ENCODE measurements at places on chromosomes 2 and 18.

DNA sequence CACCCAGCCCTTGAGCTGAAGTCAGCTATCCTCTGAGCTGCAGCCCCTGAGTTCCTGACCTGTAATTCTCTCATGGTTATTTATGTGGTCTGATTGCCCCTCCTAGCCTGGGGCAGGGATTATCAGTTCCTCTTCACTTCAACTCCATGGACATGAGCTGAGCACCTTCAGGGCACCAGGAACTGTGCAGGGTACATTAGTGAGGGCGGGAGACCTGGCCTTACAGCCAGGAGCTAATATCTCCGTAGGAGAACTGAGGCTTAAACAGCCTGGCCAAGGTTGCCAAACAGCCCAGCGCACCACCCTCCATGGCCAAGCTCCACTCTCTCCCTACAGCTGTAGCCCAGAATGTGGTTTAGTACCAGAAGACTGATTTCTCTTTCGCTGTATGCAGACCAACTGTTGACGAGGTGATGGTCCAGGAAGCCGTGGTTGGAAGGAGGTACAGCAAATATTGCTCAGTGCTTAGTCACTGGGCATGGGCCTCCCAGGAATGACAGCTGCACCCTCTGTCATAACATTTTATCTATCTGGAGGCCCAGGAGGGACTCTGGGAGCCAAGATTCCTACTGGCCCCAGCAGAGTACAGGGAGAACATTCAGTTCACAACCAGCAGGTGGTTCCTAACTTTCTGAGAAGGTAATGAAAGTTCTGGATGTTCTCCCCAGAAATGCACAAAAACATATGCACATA lies 228.7 kb upstream of the SIX2 start:
- no peak for DNase-seq

- DNase-seq = no peak
These were observed 304.0 kb downstream of the ARHGAP15 start for GRCh38 chr2:143433251-143433650.

DNA sequence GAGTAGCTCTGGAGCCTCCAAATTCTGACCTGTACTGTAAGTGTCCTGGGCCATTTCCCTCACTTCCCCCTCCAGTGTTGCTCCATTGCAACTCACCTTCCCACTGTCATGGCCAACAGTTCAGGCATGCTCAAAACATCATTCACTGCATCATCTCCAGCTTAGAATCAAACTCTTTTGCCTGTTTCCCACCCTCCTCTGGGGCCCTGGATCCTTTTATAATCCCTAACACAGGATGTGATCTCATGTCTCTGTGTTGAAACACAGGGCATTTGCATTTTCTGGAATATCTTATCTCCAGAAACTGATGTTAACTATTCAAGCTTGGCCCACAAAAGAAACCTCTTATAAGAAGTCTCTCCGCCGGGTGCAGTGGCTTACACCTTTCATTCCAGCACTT lies 3.0 kb downstream of the DPP4 start:
- DNase-seq = no peak

DNA sequence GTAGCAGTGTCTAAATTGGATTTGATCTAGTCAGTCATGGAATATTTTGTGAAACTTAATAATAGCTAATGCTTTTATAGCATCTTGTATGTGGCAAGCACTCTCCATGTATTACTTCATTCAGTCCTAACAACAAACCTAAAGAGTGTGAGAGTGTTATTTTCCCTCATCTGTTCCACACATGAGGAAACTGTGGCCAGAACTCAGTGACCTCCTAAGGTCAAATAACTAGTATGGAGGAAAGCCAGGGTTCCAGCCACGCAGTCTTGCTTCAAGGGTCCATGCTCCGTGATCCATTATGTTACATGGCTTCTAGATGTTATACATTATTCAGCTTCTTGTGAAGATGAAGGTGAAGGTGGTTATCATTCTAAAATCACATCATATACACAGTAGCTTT lies 45.5 kb downstream of the TWSG1 start:
- DNase-seq = no peak

- DNase-seq = no peak
These were observed 55.4 kb upstream of the ACVR1 start for GRCh38 chr2:157931542-157931941.

DNA sequence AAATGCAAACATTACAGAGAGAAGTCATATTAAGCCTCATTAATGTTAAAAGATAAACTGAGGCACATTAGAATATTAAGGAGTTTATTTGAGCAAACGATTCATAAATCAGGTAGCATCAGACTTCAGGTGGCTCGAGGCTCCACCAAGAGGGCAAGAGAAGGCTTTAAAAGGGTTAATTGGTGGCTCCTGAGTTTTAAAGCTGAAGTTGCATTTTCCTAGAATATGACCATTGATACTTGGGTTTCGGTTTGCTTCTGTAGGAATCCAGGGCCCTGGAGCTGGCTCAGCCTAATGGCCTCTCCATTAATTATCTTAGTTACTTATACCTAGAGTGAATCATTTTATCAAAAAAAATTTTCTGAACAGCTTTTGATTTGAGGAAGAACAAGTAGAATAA lies 123.7 kb upstream of the NABP1 start:
- DNase-seq = no peak

GRCh38 chr2:235850771-235851551 lies 317.2 kb downstream of the GBX2 start:
- no peak for DNase-seq

DNA sequence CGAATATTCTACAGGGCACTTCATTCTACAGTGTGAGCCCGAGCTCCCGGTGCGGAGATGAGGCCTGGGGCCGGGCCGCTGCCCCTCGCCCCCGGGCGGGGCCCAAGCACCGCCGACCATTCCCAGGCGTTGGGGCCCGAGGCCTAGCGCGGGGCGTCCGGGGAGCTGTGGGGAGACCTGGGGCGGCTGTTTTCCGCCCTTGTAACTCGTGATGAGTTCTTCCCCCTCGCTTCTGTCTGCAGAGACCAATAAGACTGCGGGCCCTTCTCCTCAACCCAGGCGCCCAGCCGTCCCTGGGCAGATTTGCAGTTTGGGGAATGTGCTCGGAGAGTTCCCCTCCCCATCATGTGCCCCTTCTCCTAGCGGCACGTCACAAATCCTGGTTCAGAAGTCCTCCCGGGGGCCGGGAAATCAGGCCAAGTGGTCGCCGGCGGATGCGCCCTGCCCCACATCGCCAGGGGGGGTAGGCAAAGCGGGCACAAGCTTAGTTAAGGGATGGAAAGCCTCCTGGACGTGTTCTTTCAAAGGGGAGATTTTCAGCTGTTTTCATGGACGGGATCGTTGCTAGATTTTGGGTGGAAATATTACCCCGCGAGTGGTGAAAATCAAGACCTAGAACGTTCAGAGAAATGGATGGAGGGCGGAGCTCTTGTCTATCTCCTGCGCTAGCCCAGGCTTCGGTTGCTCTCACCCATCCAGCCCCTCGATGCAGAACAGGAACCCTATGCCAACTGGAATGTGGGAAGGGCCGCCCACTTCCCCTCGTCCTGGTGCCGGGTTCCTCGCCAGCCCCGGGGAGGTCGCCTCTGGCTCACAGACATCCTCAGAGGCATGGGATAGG lies 18.8 kb upstream of the HAAO start:
- peak; percentile 78 for DNase-seq

- DNase-seq = no peak
These were observed 43.0 kb downstream of the ADCY3 start for GRCh38 chr2:24877067-24877466.

DNA sequence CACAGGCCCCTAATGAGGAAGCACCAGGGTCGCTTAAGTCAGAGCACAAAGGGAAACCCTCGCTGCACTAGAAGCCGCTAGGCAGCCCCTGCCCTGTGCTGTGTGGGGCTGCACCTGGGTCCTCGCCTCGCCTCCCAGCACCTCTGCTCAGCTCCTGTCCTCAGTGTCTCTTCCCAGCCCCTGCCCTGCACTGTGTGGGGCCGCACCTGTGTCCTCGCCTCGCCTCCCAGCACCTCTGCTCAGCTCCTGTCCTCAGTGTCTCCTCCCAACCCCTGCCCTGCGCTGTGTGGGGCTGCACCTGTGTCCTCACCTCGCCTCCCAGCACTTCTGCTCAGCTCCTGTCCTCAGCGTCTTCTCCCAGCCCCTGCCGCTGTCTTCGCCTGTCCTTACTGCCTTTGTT lies 342.8 kb downstream of the EIPR1 start:
- no peak for DNase-seq

DNA sequence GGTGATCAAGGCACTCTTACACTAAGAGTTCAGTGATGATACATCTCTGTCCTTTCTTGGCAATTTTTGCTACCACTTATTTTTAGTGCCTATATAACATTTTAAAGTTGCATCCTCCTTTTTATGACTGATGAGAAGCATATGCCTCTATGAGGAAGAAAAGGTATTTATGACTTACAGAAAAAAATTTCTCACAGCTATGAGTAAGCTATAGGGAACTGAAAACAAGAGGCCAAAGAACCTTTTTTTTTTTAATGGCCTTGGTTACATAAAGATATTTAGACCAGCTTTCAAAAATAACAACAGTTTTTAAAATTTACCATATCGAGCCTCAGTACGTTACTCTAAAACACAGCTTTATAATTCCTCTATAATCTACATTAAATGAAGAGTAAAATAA lies 21.3 kb downstream of the MBD5 start:
- no peak for DNase-seq

DNA sequence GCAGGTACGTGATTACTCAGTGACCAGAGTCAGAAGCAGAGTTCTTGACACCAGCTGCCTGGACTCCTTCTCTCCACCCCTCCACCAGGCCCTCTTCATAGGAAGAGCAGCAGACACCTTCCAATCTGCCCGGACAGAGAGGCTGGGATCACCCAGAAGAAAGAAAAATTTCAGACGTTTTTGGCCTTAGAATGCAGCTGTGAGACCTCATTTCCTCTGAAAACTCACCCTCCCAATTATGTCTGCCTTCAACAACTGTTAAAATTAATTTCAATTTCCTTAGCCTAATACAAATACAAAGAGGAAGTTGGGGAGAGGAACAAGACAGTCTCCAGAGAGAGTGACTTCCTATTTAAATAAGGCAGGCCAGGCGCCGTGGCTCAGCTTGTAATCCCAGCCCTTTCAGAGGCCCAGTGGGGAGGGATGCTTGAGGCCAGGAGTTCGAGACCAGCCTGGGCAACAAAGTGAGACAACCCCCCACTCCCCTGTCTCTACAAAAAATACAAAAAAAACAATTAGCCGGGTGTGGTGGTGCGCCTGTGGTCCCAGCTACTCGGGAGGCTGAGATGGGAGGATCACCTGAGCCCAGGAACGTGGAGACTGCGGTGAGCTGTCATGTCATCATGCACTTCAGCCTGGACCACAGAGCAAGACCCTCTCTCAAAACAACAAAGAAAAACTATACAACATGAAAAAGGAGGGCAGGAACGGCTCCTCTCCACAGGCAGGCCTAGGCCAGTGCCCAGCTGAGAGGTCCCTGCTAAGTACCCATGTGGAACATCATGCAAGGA lies 1.6 kb downstream of the SLC66A2 start:
- DNase-seq = no peak

- DNase-seq = no peak
These were observed 6.5 kb downstream of the SH3BP4 start for GRCh38 chr2:234958311-234958710.

- DNase-seq = no peak
These were observed 29.3 kb upstream of the HS6ST1 start for GRCh38 chr2:128347701-128348539.

GRCh38 chr18:23515911-23516546 lies 12.7 kb downstream of the RMC1 start:
- DNase-seq = peak; percentile 86

GRCh38 chr18:79819968-79820351 lies 22.2 kb downstream of the KCNG2 start:
- DNase-seq = no peak

DNA sequence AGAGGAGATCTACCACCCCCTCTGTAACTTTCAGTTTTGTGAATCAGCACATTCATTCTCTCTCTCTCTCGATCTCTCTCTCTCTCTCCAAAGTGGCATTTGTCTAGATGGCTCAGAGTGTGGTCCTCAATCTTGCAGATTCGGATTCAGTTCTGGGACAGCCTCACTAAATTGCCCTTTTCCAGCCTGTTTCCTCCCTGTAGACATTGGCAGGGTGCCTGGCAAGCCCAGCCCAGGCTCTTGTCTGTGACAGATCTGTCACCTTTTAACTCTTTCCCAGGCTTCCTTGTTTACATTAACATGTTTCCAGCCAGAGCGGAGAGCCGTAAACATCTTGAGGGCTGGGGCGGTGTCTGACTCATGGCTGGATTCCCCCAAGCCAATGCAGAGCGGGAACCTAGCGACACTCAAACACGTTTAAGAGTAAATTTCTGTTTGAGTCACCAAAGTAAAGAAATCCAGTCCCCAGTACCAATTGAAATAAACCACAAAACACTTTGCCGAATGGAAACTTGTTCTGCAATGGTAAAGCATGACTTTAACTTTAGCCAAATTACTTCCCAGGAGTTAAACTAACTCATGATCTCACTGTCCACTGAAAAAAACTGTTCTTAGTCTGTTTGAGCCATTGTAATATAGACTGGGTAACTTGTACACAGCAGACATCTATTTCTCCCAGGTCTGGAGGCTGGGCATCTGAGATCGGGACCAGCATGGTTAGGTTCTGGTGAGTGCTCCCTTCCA lies 6.6 kb upstream of the CYP27C1 start:
- peak; percentile 85 for DNase-seq

DNA sequence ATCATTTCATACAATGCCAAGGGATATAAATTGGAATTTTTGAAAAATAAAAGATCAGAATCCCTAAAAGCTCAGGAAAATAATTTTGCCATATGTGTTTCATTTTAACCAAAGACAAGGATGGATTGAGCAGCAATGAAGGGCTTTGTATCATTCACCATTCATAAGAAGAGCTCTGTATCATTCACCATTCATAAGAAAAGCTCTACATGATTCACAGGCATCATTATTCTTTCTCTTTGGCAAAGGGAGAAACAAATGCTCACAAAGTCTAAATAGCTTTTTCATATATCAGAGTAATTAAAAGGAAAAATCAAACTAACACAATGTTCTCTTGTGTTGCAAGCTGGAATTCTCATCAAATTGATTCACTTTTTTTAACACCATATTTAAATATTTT lies 169.1 kb upstream of the MC4R start:
- no peak for DNase-seq

DNA sequence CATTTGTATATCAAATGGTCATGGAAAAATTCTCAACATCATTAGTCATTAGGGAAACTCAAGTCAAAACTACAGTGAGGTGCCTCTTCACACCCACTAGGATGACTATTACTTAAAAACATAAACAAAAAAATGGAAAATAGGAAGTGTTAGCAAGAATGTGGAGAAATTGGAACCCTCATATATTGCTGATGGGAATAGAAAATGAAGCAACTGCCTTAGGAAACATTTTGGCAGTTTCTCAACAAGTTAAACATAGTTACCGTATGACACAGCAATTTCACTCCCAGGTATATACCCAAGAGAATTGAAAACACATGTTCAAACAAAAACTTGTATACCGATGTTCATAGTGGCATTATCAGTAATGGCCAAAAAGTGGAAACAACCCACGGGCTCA lies 18.1 kb upstream of the CYP26B1 start:
- DNase-seq = no peak

GRCh38 chr18:61901323-61901986 lies 8.6 kb upstream of the RNF152 start:
- peak; percentile 79 for DNase-seq
